ENCODE measurements at places on chromosomes 16 and 17.

GRCh38 chr16:52203096-52203495 is 343.8 kb downstream of the TOX3 start:
- no peak for DNase-seq

GRCh38 chr16:72961863-72962262 is 86.1 kb downstream of the ZFHX3 start:
- no peak for DNase-seq

DNA sequence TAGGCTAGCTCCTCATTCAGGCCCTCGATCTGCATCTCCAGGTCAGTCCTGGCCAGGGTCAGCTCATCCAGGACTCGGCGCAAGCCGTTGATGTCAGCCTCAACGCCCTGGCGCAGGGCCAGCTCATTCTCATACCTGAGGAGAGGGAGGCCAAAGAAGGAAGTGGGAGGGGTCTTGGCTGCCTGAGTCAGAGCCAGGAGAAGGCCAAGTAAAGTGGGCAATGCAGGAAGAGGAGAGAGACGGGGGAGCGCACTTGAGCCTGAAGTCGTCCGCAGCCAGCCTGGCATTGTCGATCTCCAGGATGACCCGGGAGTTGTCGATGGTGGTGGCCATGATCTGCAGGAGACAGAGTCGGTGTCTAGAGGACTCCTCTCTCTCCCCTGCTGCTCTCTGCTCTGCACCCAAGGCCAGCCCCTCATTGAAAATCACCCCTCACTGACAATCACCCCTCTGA is 1.8 kb downstream of the KRT15 start:
- DNase-seq = no peak

GRCh38 chr17:44469676-44470075 is 33.5 kb downstream of the GPATCH8 start:
- no peak for DNase-seq

DNA sequence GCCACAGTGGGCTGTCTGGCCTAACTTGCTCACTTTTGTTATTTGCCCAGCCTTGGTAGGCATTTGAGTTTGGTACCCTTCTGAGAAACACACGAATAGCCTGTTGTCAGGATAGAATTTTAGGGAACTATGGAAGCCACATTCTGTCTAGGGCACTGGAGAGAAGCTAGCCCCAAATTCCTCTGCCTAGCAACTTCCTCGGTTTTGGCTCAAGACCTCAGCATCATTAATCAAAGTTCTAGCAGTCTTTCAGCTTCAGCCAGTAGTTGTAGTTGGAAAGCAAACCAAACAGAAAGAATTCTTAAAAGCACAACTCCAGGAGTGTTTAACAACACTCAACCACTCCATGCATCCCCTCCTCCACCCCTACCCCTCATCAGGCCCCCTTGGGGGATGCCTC is 572.1 kb upstream of the PSMD7 start:
- no peak for DNase-seq

Data from stimulated activated CD8-positive, alpha-beta memory T cell treated with anti-CD3 and anti-CD28 coated beads, Interleukin-4, amount 100 ng/mL, for 1 hour (primary cell).